Naive thymus-derived CD8-positive, alpha-beta T cell (primary cell): ENCODE measurements at places on chromosomes 12 and 14. TPM values are rescaled to one million over a fixed set of nuclear protein-coding genes. Genes with fewer than 3 reads are reported as not detected.

- DNase-seq: no peak
These were observed 12.2 kb upstream of the RHOJ start for GRCh38 chr14:63192085-63192484.

DNA sequence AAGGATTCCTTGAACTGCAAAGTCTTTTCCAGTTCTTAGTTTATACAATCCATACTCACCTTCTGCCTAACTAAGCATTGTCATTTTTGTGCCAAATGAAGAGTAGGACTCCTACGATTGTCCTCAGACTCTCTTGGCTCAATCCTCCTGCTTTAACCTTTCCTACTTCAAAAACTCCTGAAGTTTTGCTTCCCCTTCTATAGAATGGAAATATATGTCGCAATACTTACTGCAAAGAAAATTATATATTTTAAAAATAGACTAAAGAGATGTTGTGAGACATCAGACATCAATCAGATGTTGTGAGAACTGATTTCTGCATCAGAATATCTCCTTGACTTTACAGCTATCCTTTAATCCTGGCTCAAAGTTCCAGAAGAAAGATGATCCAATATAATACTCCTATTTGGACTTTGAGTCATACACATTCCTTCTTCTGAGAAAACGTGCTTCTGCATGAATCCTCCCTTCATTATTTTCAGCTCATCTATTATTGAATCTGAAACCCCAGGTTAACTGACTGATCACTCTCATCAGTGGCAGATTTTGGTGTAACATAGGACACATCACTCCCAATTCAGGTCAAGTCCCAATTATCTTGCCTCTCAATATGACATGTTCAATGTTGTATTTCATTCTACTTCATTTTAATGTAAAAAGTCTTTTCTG lies 48.8 kb downstream of the A2M start:
- DNase-seq: no peak

- DNase-seq: no peak
These were observed 13.9 kb downstream of the MFAP5 start for GRCh38 chr12:8648576-8649205.

- no peak for DNase-seq
These were observed 1.5 kb downstream of the MYL6 start for GRCh38 chr12:56159482-56160192.

- no peak for DNase-seq
These were observed 64.2 kb downstream of the DIO3 start for GRCh38 chr14:101625336-101626097.

- DNase-seq: no peak
These were observed 127.7 kb upstream of the SRRM4 start for GRCh38 chr12:118853634-118854033.

GRCh38 chr12:76084863-76085519 lies 506 bp upstream of the NAP1L1 start:
- peak; percentile 75 for DNase-seq

DNA sequence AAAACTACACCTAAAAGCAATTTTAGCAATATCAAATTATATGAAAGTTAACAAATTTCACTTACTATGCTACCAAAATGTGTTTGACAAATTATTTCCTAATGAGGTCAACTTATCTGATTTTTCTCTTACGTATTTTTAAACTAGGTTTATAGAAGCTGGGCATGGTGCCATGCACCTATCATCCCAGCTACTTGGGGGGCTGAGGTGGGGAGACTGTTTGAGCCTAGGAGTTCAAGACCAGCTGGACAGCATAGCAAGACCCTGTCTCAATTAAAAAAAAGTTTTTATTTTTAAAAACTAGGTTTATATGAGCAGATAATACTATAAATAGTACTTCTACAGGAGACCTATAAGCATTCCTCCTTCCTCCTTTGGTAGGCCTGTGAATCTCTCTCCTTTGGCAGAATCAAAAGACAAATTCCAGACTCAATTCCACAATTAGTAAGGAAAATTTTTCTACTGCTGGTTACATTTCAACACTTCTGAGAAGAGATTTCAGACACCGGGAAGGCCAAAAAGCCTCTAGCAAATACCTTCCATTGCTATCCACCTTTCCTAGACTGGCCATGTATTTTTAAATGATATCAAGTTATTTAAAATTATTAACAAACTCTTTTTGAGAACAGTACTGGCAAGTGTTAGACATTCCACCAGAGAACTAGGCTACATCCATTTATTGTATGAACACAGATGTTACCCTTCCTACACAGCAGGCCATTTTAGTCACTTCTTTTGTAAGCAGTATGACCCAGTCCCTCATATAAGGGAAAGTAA lies 34.4 kb downstream of the CDK17 start:
- no peak for DNase-seq

DNA sequence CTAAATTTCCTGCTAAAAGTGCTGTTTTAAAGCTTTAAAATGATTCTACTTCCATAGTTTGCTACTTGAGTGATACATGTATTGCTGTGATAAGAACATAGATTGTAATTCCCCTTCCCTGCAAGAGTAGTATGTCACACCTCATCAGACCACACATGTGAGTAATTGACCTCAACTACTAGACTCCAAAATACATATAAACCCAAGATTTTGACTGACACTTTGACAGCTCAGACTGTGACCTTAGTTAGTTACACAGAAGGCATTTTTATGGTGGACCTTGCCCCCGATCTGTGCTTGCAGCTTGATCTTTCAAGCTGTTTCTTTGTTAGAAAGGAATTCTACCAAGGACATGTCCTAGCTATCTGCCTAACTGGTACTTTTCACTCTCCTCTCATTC lies 18.6 kb downstream of the APOBEC1 start:
- DNase-seq: no peak

- no peak for DNase-seq
These were observed 261.7 kb downstream of the LRFN5 start for GRCh38 chr14:41868396-41868795.

- DNase-seq: no peak
These were observed 363.0 kb upstream of the FKBP4 start for GRCh38 chr12:2431810-2432209.

GRCh38 chr12:28328967-28329366 lies 138.7 kb downstream of the CCDC91 start:
- DNase-seq: no peak

- DNase-seq: no peak
These were observed 18.8 kb upstream of the BEGAIN start for GRCh38 chr14:100605706-100606686.

DNA sequence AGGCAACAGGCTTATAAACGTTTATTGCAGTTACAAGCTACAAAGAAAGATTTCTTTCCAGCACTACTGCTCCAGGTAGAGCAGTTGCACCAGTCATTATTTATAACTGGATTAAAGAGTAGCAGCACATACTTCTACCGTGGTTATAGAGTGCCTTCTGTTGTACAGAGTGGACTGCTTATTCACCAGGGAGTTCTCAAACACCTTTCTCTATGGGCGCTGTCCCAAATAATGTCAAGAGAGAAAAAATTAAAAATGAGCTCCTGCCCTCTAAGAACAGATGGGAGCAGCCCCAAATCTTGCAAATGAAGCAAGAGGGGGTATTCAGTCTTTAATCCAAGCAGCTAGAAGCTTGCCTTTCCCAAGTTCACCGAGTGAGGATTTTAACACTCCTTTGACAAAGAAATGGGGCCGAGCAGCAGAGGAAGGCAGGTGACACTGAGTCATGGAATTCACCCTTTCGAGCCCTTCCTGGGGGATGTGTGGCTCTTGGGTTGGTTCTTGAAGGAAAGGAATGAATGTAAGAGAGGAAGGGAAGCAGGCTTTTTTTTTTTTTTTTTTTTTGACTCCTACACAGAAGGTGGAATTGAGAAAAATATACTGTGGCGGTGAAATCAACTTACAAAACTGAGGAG lies 181.2 kb downstream of the PRKCH start:
- DNase-seq: no peak

- DNase-seq: no peak
These were observed 777.9 kb upstream of the TMEM132C start for GRCh38 chr12:127489061-127489460.

DNA sequence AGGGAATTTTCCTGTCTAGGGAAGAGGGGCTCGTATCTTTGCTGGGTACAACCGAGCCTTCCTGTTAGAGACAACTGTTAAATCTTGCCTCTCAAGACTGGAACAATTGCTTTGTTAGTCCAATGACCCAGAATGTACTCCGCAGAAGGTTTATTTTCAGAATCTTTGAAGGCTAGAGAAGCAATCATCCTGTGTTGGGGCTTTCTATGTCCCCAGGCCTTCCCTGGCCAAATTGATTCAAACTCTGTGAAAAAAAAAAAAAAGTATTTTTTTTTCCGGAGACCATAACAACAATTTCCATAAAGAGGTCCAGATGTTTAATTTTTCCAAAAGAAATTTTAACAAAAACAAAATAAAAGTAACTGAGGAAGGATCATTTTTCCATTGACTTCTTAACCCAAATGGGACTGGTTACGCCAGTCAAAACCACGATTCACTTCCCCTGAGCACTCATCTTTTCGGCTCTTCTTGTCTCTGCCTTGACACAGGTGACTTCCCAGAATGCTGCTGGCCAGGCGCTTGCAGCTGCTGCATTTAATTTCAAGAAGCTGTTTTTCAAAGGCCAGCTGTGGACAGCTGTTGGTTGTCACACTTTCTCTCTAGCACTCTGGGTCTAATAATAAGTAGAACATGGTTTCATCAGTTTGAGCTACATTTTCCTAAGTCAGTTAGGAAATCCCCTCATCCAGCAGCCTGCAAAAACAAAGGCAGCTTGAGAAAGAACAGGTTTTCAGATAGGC lies 81.6 kb upstream of the MANSC4 start:
- DNase-seq: no peak

DNA sequence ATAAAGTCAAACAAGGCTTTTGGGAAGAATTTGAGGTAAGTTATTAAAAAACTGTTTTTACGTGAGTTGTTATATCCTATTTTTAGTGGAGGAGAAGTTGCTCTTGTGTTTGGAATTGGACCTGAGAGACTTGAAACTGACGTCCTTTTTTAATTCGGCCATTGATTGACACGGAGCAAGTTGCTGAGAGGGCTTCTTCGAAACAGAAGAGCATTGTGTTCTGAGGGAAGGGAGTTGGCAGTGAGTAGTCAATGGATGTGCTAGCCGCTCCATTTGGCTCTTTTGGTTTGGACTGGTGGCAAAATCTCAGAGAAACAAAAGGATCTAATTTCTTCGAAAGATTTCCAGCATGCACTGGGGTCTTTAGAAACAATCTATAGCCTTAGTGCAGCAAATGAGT lies 37.3 kb downstream of the PTPN11 start:
- DNase-seq: no peak

DNA sequence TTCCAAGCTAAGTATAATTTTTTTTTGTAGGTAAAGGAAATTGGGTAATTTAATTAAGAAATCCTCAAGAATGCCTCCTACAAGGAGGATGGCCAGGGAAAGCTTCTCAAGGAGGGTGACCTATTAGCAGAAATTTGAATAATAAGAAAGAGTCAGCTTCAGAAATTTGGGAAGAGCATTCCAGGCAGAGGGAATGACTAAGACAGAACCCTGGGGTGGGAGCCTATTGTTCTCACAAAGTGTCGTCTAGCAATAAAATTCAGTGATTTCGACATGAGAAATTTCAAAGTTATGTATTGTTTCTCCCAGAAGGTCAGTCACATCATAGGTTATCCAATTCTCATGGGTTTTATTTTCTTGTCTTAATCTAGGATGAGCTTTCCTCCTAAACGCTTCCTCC lies 1168.4 kb downstream of the AACS start:
- DNase-seq: no peak

DNA sequence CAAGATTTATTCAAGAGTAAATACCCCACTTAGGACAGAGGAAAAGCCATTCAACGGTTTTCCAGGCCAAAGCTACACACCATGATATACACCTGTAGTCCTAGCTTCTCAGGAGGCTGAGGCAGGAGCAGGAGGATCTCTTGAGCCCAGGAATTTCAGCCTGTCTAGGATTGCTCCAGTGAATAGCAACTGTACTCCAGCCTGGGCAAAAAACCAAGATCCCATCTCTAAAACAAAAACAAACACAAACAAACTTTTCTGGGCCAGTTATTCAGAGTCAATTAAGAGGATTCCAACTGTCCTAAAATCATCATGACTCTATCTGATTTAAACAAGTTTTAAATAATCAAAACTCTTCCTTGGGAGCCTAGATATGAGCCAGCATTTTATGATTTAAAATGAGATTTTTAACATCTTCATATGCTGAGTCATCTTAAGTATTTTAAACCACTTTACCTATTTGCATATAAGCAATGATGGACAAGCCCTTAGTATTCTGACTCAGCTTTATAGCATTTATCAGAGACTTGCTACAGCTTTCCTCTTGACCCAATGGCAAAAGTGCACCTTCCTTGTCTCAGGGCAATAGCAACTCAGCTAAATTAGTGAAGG lies 77.1 kb downstream of the KCNMB4 start:
- no peak for DNase-seq

DNA sequence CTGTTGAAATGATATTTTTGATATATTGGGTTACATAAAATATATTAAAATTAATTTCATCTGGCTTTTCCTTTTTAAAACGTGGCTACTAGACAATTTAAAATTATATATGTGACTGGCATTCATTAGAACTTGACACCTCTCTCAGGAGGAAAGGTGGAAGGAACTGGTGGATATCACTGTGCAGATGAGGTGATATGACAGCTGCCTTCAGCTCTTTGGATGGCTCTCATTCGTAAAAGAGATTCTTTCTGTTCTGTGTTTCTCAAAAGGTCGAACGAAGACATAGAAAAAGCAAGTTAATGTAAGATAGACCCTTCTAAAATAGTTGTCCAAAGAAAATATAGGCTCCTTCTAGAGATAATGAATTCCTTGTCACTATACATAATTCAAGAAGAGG lies 36.6 kb downstream of the CRADD start:
- DNase-seq: no peak

DNA sequence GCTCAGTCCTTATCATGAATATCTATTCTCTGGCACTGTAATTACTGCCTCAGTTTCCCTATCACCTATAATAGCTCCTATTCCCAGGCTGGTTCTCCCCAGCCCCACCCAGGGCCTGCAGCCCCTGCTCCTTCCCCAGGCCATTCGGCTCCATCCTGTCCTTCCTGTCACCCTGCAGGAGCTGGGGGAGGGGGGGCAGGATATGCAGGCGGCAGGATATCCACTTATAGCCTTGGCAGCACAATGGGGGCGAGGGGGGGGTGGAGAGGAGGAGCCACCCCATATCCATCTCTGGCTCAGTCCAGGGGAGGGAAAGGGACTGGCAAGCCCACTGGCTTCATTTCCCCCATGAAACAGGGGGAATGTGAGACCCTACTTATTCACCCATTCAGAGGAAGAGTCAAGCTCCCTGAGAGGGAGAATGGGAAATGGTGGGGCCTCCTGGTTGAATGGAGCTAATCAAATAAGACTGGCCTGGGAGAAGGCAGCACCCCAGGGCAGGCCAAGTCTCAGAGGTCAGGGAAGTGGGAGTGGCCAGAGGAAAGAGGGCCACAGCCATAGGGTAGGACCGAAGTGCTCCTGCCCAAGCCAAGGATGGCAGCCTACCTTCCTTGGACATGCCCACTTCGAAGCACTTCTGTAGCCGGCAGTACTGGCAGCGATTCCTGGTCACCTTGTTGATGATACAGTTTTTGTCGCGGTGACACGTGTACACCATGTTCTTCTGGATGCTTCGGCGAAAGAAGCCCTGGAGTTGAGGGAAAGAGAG lies 7.8 kb upstream of the ITGB7 start:
- DNase-seq: no peak

NEUROD4 gene
- total RNA-seq: not detected

TPPP2 gene
- not detected for total RNA-seq

PMEL gene
- total RNA-seq: not detected

C3AR1 gene
- total RNA-seq: 1.5 TPM

PTPRO gene
- 4.4 TPM for total RNA-seq

MYL6B gene
- total RNA-seq: 3.5 TPM

TMEM233 gene
- not detected for total RNA-seq

CLEC14A gene
- not detected for total RNA-seq

HOXC4 gene
- 0.65 TPM for total RNA-seq

RD3L gene
- total RNA-seq: not detected

AKAP3 gene
- 5.9 TPM for total RNA-seq

SOAT2 gene
- total RNA-seq: 0.42 TPM

RPL10L gene
- total RNA-seq: not detected
